NCI-H524 treated with DMSO at 0.1 percent for 48 hours (cell line): ENCODE measurements at places on chromosomes 5 and 9.

DNA sequence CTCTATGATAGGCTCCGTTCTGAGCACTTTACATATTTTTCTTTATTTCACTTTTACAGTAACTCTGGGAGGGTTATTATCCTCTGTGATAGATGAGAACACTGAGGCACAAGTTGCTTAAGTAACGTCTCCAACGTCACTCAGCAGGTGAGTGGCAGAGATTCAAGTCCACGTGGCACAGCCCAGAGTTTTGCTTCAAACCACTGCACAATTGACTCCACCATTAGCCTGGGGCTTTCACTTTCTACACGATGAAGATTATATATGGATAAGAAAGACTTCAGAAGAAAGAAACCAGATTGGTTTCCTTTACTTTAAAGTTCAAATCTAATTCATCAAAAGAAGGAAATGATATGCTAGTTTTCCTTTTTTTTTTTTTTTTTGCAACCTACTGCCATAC is 245.9 kb downstream of the SYK start:
- no peak for DNase-seq

DNA sequence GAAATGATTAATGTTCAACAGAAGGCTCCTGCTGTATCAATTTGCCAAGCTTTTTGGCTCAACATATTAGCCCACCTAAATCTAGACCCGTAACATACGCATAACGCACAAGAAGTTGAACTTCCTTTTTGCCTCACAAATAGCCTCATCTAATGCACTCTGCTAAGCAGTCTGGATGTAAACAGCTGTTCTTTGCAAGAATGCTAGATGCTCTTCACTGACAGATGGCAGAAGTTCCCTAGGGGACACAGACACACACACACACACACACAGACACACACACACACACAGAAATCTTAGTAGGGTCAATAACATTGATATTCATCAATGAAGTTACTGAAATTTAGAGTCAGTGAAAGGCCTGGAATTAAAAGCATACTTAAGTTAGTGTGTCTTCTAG is 13.2 kb upstream of the PCA3 start:
- peak; percentile 27 for DNase-seq

DNA sequence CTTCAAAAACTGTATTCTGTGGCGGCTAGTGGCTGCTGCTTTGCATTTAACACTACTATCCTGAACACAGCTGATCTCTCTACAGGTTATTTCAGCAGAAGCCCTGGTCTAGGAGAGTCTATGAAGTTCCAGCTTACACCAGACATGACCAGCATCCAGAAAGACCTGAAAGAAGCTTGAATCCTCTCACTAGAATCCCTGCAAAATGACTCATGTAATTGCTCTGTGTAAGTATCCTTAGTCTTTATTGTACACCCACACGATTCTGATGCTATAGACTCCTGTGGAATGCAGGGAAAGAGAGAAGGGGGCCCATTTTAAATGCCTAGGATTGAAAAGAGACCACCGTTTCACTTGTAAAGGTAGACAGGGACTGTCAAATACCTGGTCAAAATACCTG is 859 bp upstream of the GRIA1 start:
- DNase-seq = no peak

DNA sequence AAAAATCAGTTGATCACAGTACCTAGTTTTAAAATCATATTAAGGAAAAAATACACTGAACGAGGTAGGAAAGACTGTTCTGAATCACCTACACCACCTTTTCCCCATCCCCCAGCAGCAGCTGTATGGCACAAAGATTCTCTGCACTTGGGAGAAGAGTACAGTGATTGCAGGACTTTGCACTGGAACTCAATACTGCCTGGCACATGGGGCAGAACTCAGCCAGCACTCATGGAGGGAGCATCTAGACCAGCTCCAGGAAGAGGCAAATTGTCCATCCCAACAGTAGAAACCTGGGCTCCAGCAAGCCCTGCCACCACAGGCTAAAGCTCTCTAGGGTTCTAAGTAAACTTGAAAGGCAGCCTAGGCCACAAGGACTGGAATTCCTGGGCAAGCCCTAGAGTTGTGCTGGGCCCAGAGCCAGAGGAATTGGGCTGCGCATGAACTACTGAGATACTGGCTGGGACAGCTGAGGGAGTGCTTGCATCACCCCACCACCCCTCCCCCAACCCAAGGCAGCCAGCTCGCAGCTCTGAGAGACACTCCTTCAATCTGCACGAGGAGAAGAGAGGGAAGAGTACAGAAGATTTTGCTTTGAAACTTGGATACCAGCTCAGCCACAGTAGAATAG is 654.4 kb upstream of the CDH6 start:
- DNase-seq = no peak

DNA sequence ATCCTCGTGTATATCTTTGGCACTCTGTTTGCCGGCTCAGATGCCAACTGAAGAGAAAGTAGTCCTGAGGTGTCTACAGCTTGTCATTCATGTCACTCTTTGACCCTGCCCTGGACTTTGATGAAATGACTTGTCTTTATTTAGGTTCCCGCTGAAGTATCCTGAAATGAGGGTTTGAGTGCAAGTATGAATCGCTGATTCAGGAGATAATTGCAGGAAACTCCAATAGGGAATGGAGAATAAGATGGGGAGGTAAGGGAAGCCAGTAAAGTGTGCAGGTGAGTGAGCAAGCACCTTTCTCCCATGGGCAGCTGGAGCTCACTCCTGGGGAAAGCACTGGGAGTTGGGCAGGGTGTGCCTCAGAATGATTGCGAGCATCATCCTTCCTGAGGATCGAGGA is 50.3 kb upstream of the ZFR start:
- no peak for DNase-seq

- no peak for DNase-seq
Observed at GRCh38 chr5:175870820-175871447, 444 bp upstream of the CPLX2 start.

DNA sequence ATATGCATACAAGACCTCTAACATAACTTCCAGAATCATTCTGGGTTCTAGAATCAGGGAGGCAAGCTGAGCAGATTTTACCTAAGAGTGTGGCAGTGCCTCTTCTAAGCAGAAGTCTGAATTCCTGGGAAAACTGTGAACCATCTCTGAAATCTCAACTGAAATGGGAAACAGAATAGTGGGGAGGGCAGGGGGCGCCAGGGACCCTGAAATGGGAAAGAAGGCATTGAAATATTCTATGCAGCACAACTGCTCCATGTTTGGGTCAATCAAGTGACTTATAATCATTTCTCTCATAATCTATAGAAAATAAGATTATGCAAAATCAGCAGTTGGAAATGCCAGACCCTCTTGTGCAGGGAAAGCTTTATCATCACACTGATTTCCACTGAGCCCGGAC is 156.1 kb downstream of the EBF1 start:
- no peak for DNase-seq

GRCh38 chr9:15696979-15697378 is 144.1 kb downstream of the CCDC171 start:
- DNase-seq = no peak
